Activated naive CD4-positive, alpha-beta T cell treated with anti-CD3 and anti-CD28 coated beads for 36 hours (primary cell): ENCODE measurements at places on chromosomes 5 and 9. TPM values are rescaled to one million over a fixed set of nuclear protein-coding genes. Genes with fewer than 3 reads are reported as not detected.

Gene IFNA21
- not detected for total RNA-seq

GRCh38 chr5:58383448-58383847, 76.4 kb downstream of the PLK2 start:
- no peak for DNase-seq

DNA sequence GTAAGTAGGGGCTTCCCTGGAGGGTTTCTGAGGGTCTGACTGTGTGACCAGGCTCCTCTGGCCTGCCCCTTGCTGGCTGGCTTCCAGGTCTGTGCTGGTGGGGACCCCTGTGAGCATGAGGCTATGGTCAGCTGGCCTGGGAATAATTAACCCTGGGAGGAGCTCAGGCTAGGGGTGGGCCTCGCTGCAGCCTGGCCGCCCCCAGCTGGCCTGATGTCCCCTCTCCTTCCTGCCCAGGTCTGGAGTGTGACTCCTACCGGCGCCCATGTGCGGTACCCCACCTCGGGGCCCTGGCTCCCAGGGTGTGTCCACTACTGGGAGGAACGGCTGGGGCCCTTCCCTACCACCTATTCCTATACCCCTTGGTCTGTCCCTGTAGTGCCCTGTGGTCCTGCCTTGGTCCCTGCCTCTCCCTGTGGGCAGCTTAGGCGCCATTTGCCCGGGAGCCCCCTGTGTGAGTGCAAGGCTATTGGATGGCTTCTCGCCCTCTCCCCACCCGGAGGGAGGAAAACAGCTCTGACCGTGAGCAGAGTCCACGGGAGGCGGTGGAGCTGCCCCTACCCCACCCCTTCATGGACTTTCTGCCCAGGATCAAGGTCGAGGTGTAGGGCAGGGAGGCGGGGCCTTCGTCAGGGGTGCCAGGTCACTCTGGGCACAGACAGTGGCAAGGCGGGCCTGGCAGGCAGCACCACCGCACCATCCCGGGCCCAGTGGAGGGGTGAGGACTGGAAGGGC, 9.4 kb downstream of the RXRA start:
- no peak for DNase-seq

- no peak for DNase-seq
Measured at GRCh38 chr9:131869348-131869747, 129.5 kb upstream of the RAPGEF1 start.
